ELR (cell line): ENCODE measurements at places on chromosomes 1 and 21.

DNA sequence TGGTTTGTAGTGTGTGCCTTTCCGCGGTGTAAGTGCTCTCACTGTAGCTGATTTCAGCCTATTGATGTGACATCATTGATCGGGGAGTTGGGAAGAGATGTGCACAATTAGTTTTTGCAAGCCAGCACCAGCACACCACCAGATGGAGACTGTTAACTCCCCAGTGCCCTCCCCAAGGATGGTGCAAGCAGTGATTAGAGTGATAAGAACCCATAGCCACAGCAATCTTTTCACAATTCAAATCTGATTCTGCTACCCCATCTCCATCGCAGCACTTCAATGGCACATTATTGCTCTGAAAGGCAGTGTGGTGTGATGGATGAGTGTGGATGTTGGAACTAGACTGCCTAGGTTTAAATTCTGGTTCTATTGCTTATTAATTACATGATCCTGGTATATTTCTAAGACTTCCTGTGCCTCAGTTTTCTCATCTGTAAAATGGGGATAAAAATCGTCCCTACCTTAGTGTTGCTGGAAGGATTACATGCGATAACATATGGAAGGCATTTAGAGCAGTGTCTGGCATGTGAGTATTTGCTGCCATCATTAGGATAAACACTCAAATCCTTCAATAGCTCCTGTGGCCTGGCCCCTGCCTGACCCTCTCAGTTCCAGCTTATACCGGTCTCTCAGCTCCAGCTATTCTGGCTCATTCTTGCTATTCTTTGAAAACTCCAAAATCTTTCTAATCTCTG, 6.7 kb downstream of the CSF3R start:
- DNase-seq: no peak

- DNase-seq: no peak
These were observed 82.3 kb downstream of the HMCN1 start for GRCh38 chr1:185816460-185816859.

DNA sequence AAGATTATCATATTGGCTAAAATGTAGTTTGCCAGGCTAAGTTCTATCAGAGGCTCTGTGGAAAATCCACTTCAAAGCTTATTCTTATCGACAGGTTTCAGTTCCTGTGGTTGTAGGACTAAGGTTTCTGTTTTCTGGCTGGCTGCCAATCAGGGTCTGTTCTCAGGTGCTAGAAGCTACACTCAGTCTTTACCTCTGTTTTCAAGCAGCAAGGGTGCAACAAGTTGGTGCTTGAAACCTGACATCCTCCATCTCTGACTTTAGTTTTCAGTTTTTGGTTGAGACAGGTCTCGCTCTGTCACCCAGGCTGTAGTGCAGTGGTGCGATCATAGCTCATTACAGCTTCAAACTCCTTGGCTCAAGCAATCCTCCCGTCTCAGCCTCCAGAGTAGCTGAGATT, 15.3 kb upstream of the TMCO2 start:
- no peak for DNase-seq

DNA sequence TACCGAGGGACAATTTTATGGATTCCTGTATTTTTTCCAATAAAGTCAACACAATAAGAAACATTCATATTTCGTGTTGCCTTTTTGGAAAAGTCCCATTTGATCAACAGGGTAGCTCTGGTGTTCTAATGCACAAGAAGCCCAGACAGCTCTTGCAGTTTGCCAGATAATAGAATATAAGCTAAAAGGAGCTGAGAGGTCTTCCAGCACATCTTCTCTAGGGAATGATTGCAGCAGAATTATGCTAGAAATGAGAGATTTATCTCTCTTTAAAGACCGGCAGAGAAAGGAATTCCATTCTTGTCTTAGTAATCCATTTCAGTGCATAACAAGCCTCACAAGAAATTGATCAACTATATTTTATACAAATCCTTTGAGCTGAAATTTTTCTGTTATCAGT, 25.0 kb upstream of the DDX59 start:
- no peak for DNase-seq

GRCh38 chr1:25644962-25645361, 28.4 kb downstream of the MAN1C1 start:
- no peak for DNase-seq

GRCh38 chr1:165225062-165225461, 131.5 kb downstream of the LMX1A start:
- no peak for DNase-seq

DNA sequence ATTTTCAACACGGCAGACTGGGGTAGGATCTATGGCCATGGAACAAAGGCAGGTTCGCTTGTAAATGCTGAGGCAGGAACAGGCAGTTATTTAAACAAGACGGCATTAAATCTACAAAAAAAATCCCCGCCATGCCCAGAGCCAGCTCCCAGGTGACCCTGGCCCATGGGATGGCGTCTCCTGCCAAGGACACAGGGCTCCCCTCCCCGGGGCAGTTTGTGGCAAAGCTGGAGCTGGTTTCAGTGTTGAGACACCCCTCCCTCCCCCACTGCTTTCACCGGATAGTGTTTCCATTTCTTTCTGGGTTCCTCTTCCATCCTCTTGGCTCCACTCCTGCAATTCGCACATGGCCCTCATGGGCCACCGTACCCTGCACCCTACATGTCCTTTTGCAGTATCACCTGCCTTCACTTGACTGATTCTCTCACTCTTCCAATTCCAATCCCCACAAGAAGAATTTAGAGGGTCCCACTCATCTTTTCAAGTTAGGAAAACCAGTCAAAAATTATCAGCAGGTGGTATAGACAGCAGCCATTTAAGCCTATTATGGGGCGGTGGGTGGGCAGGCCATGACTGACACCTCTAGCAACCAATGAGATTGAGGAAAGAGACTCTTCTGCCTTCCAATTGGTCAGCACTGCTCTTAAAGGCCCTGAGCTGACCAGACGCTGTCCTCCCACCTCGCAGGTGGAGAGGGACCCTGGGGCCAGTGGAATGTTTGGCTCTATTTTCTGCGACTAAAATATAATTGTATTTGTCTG, 52.0 kb downstream of the OLIG1 start:
- peak; percentile 54 for DNase-seq

- DNase-seq: peak; percentile 13
These were observed 113.9 kb downstream of the GLIS1 start for GRCh38 chr1:53625049-53625448.

GRCh38 chr1:84888753-84889152, 4.3 kb downstream of the LPAR3 start:
- DNase-seq: peak; percentile 70

DNA sequence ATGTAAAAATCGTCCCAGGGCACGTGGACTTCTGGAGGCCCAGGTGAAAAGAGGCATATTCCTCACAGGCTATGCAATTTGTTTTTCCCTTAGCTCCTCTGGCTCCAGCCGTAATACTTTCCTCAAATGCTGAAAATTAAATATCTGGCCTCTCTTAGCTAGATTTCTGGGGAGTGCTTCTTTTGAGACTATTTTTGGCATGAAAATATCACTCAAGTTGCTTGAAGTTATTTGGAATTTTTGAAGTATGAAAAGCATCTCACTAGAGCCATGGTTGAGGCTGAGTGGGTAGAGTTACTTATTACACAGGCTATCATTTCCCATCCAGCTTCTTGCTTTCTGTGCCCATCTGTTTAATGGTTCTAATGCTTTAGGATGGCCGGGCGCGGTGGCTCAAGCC, 59.7 kb downstream of the MYOM3 start:
- no peak for DNase-seq

DNA sequence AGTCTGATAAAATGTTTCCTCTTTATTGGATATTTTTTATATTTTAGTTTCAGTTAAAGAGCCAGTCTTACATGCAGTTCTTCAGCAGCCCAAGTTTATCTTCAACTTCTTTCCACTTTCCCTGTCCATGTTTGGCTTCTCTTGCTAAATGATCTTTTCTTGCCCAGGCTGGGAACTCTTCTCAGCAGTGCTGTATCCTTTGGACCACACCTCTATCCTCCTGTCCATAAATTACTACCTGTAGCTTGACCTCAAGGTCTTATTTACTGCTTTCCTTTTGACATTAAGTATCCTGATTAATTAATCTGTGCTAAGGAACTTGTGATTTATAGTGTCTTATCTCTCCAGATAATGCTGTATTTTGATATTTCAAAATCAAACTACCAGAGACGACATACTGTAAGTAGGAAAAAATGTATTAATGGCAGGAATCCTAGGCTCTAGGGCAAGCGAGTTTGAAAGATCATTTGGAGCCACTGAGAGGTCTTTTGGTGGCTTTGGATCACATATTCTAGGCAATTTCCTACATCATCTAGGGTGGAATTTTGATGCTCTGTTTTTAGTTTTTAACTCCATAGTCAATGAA, 20.5 kb upstream of the PDC start:
- DNase-seq: no peak

- DNase-seq: no peak
These were observed 15.2 kb upstream of the SRP9 start for GRCh38 chr1:225762444-225762843.

GRCh38 chr1:234154320-234155251, 218.7 kb upstream of the COA6 start:
- peak; percentile 92 for DNase-seq

DNA sequence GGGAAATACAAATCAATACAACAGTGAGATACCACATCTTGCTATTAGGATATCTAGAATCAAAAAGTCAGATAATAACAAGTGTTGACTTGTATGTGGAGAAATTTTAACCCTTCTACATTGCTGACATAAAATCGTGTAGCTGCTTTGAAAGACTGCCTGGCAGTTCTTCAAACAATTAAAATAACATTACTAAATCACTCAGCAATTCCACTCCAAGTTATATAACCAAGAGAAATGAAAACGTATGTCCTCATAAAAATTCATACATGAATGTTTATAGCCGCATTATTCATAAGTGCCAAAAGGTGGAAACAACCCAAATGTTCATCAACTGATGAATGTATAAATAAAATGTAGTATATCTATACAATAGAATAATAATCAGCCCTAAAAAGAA, 164.6 kb downstream of the RASAL2 start:
- no peak for DNase-seq

- DNase-seq: no peak
These were observed 111.3 kb downstream of the PLPPR5 start for GRCh38 chr1:98893371-98893770.

GRCh38 chr1:204760350-204760749, 74.8 kb upstream of the LRRN2 start:
- no peak for DNase-seq

DNA sequence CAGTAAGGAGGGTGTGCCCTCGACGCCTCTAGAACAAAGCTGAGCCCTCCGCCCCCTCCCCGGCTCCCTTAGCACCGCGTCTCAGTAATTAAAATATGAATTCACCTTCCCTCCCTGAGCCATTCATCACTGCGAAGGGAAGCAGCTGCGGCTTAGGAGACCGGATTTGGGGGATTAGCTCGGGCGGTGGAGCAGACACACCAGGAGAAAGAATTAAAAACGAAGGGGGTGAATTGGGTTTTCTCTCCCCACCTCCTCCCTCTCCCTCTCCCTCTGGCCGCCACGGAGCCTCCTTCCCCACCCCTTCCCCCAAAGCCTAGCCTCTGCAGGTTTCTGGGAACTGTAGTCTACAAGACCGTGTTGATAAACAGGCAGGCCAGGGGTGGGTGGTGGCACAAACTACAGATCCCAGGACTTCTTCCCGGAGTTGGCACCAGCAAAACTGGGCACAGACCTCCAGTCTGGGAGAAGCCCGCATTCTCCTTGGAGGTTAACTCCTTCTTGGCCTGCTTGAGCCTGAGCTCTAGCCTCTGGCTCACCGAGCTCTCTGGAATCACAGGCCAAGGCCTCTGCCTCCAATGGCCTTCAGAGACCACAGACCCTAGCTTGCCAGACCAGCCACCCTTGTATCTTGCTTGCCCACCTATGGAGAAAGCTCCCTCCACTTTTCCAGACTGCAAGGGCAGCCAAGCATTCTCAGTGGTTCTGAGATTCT, 10.8 kb downstream of the BLACAT1 start:
- no peak for DNase-seq

- DNase-seq: no peak
These were observed 43.1 kb downstream of the ZNF281 start for GRCh38 chr1:200366577-200367253.

GRCh38 chr1:244370060-244370637, 81.6 kb downstream of the ADSS2 start:
- DNase-seq: no peak

GRCh38 chr1:200714504-200715187, 24.0 kb upstream of the CAMSAP2 start:
- DNase-seq: no peak

DNA sequence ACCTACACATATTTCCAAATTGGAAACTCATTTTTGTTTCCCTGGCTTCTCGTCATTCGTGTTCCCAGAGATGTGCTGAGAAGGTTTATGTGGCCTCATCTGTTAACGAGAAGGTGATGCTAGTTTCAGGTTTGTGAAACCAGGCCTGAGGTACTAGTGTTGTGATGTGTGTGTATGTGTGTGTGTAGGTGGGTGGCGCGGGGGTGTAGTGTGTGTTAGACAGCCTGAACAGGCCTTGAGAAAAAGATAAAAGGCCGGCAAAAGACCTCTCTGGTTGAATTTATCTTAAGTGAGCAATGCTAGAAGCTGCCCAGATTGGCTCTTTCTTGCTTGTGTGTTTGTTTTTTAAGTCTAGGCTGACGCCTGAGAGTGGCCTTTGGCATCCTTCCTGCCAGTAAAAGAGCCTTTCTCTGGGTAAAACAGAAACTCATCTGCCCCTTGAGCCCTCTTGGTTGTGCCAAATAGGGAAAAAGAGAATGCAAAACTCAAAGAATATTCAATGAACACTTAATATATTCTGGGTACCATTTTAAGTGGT, 65.8 kb upstream of the HSD17B7 start:
- no peak for DNase-seq

- DNase-seq: no peak
These were observed 30.2 kb downstream of the TTC39A start for GRCh38 chr1:51299981-51300670.

DNA sequence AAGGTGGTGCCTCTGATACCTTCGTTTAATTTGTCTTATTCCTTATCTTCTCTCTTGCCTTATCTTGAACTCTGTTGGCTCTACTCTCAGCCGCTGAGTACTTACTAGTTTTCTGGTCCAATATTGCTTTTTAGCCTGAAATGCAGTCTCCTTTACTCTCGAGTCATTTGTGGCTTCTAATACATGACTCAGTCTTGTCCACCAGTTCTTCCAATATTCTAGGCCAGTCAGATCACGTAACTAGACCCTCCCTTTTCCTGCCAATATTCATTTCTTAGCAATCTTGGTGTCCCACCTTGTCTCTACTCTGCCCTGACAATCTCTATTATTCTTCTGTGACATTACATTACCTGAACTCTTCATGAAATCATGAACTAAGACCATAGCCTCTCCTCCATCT, 555.8 kb downstream of the DPYD start:
- DNase-seq: peak; percentile 59

GRCh38 chr1:198628067-198628455, 10.8 kb upstream of the PTPRC start:
- no peak for DNase-seq

DNA sequence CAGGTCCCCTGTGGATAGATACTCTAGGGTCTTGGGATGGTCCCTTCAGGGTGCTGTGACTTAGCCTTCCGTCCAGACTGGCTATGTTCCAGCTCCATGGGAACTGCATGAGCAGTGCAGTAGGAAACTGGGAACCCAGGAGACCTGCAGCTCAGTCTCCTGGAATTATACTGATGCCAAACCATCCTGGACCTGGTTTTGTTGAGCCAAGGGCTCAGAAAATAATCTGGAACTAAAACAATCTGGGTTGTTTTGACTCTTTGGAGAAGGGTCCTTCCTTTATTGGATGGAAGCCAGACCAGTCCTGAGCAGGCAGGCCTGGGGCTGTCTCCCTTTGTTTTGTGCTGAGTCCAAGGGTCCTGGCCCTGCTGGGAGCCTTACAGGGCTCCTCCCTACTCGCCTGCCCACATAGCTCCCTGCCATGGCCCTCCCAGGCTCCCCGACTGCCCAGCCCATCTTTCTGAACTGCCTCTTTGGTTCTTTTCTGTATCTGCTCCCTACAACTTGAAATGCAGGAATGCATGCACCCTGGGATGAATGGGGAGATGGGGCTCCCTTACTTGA, 1.2 kb downstream of the IPO13 start:
- DNase-seq: no peak
